Pancreas (tissue), 10 donors: ENCODE measurements at places on chromosomes 6 and 20. TPM values are rescaled to one million over a fixed set of nuclear protein-coding genes. Genes with fewer than 3 reads are reported as not detected.

C20orf144 gene
- 0.14 TPM for total RNA-seq

FAM8A1 gene
- 11.3 TPM for total RNA-seq

LIN28B gene
- not detected for total RNA-seq

RBM24 gene
- total RNA-seq: not detected

TCF15 gene
- total RNA-seq: 0.16 TPM

GRCh38 chr6:63881791-63882190 lies 246.2 kb downstream of the PHF3 start:
- DNase-seq: no peak

GRCh38 chr20:60877071-60877857 lies 374.8 kb upstream of the CDH4 start:
- DNase-seq: no peak

- DNase-seq: no peak
Measured at GRCh38 chr6:21740376-21741124, 147.0 kb downstream of the SOX4 start.

GRCh38 chr6:169800116-169800667 lies 48.8 kb downstream of the ERMARD start:
- DNase-seq: no peak

- DNase-seq: no peak
Measured at GRCh38 chr6:144882425-144882824, 597.3 kb downstream of the UTRN start.

GRCh38 chr6:108609276-108609769 lies 48.6 kb downstream of the FOXO3 start:
- no peak for DNase-seq

- DNase-seq: no peak
Measured at GRCh38 chr20:47761482-47762047, 23.7 kb downstream of the SULF2 start.
